ENCODE measurements at places on chromosomes 3 and 15. TPM values are rescaled to one million over a fixed set of nuclear protein-coding genes. Genes with fewer than 3 reads are reported as not detected.
A peak's percentile ranks its signal among the peaks of the same experiment; 100 is the strongest.

DNA sequence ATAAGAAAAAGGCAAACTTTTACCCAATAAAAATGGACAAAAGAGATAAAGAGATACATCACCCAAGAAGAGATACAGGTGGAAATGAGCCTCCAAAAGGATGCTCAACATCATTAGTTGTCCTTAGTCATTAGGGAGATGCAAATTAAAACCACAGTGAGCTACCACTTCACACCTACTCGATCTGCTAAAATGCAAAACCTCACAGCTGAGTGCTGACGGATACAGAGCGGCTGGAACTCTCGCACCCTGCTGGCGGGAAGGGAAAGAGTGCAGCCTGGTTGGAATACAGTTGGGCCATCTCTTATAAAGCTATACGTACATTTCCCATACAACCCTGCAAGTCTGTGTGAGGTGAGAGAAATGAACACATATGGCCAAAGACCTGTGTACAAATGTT is 78.5 kb upstream of the PRR20G start:
- H3K4me1 ChIP-seq, result no peaks in the 10 kb centered on the region
- no peak for DNase-seq
- H3K27ac ChIP-seq, result no peak overlapping the region
- no peak overlapping the region for H3K4me3 ChIP-seq
- no peaks in the 10 kb centered on the region for H3K36me3 ChIP-seq
- H3K27me3 ChIP-seq, result peaks cover 12% of the 10 kb centered on the region

- H3K4me1 ChIP-seq, result peaks cover 36% of the 10 kb centered on the region
- H3K36me3 ChIP-seq, result no peaks in the 10 kb centered on the region
- peak overlapping the region; percentile 13 for H3K27ac ChIP-seq
Observed at GRCh38 chr3:53109891-53110771, 20.1 kb downstream of the RFT1 start.

DNA sequence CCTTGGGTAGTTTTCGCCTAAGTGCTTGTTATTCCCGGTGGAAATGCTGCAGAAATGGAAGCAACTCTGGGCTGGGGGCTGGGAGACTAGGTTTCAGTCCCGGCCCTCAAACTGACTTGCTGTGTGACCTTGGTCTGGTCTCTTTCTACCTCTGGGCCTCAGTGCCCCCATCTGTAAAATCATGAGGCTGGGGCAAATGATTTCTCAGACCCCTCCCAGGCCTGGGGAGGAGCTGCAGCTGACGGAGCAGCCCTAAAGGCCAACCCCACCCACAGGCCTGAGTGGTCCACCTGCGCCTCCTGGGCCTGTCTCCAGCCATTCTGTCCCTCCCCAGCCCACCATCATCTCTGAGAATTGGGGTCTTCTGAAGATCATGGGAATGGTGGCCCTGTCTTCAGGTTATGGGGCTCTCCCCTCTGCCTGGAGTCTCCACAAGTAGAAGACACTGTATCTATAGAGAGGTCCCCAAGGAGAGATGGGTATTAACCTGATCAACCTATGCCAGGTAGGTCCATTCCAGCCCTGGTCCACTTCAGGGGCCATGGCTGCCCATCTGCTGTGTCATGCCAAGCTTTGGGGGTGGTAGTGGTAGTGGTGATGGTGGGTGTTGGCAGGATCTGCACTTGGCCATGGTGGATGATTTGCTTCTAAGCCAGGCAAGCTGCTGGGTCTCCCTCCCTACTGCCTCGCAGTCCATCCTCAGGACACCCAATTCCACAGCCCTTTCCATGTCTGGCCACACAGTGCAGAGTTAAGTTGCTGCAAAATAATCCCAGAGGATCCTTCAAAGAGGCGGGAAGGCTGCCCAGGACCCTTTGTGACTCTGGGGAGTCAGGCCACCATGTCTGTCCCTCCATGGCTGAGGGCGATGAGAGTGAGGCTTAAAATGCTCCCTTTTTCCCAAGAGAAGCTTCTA is 46.0 kb downstream of the ITGA11 start:
- H3K4me1 ChIP-seq, result peaks cover 7% of the 10 kb centered on the region
- H3K4me3 ChIP-seq, result no peak overlapping the region
- no peaks in the 10 kb centered on the region for H3K36me3 ChIP-seq
- no peak for DNase-seq
- H3K27me3 ChIP-seq, result peaks cover 27% of the 10 kb centered on the region

CCR9 gene
- polyA plus RNA-seq, result 0.11 TPM

OSTN gene
- polyA plus RNA-seq, result 0.06 TPM
